GOT3 (cell line): ENCODE measurements at places on chromosomes 7 and 10.
A peak's percentile ranks its signal among the peaks of the same experiment; 100 is the strongest.

GRCh38 chr10:130802301-130802700, 509.2 kb downstream of the TCERG1L start:
- DNase-seq = no peak

- DNase-seq = no peak
Observed at GRCh38 chr7:75599244-75599781, 107.2 kb downstream of the SPDYE5 start.

DNA sequence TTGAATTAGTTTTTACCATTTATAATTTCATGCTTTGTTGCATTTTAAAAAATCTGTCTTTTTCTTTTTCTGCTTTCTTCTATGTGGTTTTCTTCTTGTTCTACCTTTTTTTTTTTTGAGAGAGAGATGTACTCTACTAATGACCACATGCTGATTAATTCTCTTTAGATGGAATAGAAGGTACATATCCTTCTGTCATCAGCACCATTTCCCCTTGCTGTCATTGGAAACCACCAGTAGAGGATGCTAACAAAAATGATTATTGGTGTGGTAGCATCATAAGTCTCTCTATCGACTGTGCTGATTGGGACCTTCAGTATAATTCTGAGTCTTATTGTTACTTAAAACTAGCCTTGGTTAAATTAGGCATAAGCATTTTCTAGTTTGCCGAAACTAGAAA, 3.6 kb downstream of the ZEB1 start:
- DNase-seq = no peak

DNA sequence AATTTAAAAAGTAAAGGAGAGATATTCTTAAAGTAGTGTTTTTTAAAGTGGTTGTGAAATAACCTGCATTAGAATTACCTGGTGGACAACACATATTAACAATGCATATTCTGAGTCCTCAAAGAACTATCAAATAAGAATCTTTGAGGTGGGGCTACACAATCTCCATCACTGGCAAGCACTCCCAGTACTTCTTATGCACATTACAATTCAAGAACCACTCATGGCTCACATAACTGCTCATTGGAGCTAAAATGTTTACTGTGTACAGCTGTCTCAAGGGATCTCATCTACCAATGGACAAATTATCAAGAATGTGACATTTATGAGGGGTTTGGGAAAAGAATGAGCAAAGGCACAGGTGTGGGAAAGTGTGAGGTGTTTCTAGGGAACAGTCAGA, 692.0 kb downstream of the PHTF2 start:
- DNase-seq = no peak

- DNase-seq = no peak
Observed at GRCh38 chr7:36165059-36165458, 12.0 kb downstream of the EEPD1 start.

DNA sequence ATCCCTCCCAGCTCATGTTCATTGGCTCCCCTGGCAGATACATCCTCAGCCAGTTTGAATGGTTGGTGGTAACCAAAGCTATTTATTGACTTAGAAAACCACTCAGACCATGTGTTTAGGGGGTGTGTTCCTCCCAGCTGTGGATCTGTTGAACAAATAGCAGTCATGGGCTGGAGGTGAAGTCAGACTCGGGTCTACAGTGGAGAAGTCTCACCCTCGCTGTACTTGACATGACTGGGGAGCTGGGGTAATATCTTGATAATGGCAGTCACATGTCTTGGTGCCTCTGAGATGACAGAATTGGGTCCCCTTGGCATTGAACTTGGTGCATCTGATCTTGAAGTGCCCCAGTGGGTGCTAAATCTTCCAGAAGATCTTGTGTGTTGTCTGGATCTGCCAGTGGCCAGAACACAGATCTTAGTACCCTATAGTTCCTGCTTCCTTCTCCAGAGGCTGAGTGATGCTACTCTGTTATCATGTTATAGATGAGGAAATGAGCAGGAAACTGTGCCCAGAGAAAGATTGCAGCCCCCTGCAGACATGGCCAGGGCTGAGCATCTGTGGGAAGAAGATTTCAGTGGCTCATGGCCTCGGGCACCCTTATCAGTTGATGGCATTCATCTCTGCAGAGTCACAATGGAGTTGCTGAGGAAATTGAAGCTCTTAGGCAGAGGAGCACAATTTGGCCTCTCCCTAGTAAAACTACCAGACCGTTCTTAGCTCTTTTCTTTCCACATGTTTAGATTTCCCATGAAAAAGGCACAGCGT, 50.4 kb downstream of the ADRA2A start:
- DNase-seq = no peak

DNA sequence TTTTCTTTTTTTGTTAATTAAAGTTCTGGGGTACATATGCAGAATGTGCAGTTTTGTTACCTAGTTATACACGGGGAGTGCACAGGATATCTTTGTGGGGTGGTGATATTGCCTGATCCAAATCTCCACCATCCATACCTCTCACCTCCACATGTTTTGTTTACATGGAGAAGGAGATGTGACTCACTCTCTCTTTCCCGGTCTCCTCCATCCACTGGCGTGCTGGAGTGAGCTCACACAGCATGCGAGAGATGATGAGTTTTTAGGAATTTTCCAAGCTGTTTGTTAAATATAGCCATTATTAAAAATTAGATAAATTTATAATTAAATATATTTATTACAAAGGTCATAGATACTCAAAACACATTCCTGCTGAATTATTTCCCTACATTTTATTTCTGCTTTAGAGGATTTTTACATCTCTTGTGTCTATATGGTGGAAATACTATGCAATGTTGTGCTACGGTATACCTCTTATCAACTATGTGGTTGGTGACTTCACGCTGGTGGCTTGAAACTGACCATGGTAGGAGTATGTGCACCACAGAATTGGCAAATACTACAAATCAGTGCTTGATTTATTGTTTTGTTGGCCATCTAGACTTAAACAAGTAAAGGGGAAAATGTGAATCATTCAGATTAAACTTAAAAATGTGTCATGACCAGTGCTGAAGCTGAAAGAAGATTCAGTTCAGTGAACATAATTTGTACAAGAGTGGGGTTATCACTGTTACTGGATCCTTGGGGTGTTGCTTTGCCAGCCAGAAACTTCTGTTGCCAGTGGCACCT, 107.9 kb upstream of the FAM180A start:
- no peak for DNase-seq

- no peak for DNase-seq
Observed at GRCh38 chr10:105843786-105844185, 1202.7 kb downstream of the SORCS3 start.

DNA sequence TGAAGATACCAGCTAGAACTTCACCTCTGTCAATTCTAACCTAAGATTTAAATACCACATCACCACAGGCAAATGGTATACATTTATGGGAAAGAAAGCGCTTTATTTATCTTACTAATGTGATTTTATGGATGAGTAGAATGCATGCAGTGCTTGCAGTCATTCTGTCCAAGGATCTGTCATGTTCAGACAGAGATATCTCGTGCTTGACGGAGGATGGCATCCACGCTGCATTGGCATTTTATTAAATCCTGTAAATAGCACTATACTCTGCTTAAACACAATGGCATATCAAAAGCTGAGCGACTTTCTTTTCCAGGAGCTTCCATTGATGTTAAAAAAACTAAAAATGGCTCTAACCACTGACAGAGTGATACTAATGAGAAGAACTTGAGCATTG, 133.7 kb upstream of the CAV2 start:
- DNase-seq = no peak

- no peak for DNase-seq
Observed at GRCh38 chr10:59435707-59436106, 73.4 kb upstream of the FAM13C start.

GRCh38 chr10:126063353-126063791, 167.0 kb downstream of the FANK1 start:
- peak; percentile 63 for DNase-seq

DNA sequence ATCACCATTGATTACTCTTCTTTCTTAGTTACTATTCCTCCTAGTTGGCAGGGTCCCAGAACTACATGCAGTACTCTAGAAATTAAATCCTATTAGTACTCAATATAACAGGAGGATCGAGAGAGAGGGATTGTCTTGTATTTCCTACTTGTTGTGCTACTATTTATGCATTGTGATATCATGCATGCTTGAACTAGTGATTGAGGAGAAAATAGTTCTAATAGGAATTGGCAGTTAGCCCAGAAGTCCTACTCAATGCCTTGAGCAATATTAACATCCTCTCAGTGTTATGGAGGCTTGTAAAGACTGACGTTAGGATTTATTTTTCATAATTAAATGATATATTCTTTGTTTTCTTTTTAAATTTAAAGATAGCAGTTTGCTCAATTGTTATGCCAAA, 67.4 kb downstream of the FOXP2 start:
- DNase-seq = no peak

GRCh38 chr7:17474724-17475344, 176.4 kb downstream of the AHR start:
- no peak for DNase-seq
